ENCODE measurements at places on chromosomes 3 and 15. TPM values are rescaled to one million over a fixed set of nuclear protein-coding genes. Genes with fewer than 3 reads are reported as not detected.

GRCh38 chr3:79953591-79954101 is 185.8 kb upstream of the ROBO1 start:
- DNase-seq, result no peak

KLHL40 gene
- not detected for total RNA-seq

PGBD4 gene
- total RNA-seq, result 1.9 TPM

- no peak for DNase-seq
These were observed 62.2 kb downstream of the UMPS start for GRCh38 chr3:124792341-124793040.

EHHADH gene
- 2.8 TPM for total RNA-seq

DNA sequence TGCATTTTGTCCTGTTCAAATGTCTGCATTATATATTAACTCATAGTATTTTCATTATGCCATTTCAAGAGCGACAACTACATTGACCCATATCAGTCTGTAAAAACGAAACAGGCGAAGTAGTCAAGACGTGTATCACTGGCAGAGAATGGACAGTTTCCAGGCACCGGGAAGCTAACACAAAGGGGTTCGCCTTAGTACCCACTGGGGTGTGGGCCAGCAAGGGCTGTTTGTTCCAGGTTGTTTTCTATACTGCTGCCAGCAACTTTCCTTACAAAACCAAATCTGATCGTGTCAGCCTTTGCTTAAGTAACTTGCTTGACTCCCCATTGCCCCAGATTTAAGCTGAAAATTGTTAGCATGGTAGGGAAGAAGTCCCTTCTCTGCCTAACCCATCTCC is 87.1 kb downstream of the CGNL1 start:
- no peak for DNase-seq

RMDN3 gene
- 32.2 TPM for total RNA-seq

DNA sequence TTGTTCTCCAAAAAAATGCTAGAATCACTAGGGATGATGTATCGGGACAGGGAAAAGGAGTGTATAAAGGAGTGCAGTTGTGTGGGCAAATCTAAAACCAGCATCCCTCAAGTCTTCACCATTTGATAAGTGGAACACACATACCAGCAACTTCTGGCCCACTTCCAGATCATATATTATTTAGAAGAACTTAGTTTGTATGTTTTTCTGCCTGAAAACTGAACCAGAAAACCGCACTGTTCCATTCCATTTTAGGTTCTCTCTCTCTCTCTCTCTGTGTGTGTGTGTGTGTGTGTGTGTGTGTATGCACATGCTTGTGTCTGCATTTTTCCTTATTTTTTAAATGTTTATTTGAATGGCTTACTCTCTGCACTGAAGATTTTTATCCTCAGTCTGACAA is 93.5 kb downstream of the SERPINI1 start:
- no peak for DNase-seq

- no peak for DNase-seq
These were observed 20.2 kb downstream of the RAF1 start for GRCh38 chr3:12643724-12644123.

- DNase-seq, result no peak
These were observed 10.8 kb upstream of the VILL start for GRCh38 chr3:37979541-37980461.

DNA sequence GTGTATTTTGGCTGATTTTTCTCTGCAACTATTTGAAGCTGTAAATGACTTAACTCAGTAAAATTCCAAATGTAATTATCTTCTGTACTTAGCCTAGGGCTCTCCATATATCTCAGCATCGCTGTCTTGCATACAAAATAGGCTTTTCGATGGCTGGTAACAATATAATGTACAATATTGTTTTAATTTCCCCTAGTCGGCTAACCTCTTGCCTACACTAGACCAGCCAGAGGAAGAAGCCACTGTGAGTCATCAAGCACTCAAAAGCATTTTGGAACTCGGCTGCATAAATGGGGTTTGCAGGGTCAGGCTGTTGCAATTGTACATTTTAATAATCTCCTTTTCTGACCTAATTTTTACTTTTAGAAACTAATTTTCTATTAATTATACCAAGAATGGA is 583.8 kb downstream of the FOXP1 start:
- DNase-seq, result no peak

GRCh38 chr3:46289966-46290365 is 47.7 kb downstream of the CCR3 start:
- DNase-seq, result no peak

DNA sequence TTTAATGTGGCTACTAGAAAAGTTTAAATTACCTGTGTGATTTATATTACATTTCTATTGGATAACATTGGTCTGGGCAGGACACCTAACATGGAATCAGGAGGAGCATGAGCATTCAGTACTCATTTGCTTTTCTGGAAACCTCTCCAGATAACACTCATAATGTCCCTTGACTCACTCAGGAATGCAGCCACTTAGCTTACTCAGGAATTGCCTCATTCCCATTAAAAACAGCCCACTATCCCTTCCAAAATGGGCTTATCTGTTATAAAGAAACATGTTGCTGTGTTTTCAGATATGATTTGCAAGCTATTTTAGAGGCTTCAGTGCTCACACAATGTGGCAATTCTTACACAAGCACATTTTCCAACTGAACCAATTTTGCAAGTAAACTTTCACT is 17.1 kb downstream of the GBE1 start:
- DNase-seq, result no peak

DNA sequence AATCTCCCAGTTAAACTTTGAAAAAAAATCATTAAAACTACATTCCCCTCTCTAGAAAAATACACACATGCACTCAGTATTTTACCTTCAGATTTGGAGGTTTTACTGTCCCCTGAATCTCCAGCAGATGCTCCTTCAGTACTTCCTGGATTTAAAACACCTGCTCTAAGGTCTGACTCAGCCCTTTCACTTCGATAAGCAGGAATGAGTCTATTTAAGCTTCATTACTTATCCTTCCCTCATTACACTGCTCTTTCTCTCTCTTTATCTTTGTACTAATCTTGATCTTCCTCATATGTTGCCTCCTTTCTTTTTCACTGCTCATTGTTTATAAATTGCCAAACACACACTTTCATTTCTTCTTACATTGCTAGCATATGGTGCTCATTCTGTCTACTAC is 443.9 kb downstream of the DIPK2A start:
- no peak for DNase-seq

- no peak for DNase-seq
These were observed 1.2 kb downstream of the CCDC9B start for GRCh38 chr15:40339621-40339945.

DENND4A gene
- total RNA-seq, result 11.2 TPM

- no peak for DNase-seq
These were observed 1.5 kb downstream of the TMOD2 start for GRCh38 chr15:51752888-51753287.

CAMP gene
- total RNA-seq, result not detected

INKA1 gene
- 17.3 TPM for total RNA-seq

DNA sequence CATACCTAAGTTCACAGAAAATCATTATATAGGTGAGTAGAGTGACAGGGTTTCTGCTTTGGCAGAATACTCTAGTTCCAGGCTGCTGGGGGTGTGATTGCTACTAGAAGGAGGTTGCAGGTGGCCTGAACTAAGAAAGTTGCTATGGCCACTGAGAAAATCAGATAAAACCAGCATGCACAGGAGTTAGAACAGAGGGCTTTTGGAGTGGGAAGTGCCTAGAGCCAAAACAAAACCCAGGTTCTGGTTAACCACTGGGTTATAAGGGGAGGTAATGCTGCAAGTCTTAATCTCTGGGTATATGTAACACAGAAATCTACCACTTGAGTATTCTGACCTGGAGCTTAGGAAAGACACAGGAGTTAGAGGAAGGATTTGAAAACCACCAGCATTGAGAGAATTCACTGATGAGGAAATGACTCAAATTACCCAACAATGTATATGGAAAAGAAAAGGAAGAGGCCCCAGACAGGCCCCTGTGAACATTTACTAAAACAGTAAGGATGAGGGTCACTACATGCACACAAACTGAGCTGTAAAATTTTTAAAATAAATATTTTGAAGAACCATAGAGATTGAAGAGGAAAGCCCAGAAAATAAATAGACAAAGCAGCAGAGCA is 60.0 kb downstream of the PLOD2 start:
- no peak for DNase-seq

DNA sequence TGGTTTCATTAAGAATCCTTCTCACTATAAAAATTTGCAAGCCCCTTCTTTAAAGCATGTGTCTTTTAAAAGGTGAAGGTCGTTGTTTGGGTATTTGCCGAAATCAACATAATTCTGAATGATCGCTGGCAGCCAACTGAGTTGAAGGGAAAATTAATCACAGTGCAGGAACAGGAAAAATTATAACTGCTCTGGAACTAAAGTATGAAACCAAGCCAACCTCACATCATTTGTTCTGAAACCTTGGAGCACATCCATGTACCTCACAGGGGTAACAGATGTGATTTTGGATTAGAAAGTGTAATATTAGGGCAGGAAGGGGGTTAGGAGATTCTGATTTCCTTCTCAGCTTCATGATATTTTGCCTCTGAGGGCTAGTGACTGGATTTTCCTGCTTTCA is 52.2 kb upstream of the PTX3 start:
- DNase-seq, result no peak

GRCh38 chr15:51589881-51590568 is 32.5 kb downstream of the DMXL2 start:
- no peak for DNase-seq

GRCh38 chr15:44536302-44536961 is 515 bp upstream of the EIF3J start:
- peak; percentile 78 for DNase-seq

MIX23 gene
- total RNA-seq, result 60.1 TPM

DNA sequence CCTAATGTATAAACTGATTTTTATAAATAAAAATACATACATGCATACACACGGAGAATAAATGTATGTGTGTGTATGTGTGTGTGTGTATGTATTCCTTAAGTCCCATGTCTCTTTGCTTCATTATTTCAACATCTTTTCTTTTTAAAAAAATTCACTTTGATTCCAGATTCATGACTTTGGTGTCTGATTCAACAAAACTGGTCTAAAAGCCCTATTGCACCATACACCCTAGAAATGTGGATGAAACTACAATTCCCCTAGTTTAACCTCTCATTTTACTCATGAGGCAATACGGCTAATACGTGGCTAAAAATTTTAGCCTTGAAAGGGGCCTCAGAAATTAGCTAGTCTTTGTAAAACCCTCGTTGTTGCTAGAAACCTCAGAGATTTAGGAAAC is 228.1 kb downstream of the ADAMTS9 start:
- DNase-seq, result no peak

DNA sequence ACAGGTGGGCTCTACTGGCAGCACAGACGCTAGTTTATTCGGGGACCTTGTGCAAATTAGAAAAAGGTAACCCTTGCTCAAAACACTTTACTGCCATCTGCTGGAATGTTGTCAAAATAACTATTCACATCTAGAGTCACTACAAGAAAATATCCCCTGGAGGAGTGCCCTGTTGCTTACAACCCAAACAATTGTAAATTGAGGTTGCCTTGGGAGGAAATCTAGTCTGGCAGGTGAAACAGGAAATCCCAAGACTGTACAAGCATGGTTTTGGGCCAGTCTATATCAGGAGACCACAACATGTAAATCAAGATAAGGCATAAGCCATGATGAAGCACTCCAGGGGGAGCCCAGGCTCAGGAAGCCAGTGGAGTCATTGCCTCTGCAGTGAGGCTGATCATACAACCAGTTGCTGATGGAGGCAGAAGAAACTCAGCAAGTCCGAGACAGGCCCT is 136.8 kb upstream of the ACP3 start:
- no peak for DNase-seq

- DNase-seq, result no peak
These were observed 85.7 kb upstream of the UBE2E1 start for GRCh38 chr3:23720059-23720458.

DNA sequence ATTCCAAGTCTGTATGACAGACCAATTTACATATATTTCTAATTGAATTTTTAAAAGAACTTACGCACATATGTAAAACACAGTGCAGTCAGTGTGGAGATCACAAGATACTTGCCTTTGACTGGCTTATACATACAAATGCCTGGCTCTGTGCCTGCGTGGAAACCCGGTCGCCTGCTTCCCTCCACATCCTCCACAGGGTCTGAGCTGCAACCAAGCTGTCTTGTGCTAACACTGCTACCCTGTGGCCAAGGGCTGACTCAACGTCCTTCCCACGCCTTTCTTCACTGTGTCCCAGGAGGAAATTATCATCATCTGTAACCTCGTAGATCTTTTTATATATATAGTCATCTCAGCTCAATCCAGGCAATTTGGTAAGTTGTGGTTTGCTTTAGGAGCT is 117.0 kb downstream of the WNT7A start:
- no peak for DNase-seq

DNA sequence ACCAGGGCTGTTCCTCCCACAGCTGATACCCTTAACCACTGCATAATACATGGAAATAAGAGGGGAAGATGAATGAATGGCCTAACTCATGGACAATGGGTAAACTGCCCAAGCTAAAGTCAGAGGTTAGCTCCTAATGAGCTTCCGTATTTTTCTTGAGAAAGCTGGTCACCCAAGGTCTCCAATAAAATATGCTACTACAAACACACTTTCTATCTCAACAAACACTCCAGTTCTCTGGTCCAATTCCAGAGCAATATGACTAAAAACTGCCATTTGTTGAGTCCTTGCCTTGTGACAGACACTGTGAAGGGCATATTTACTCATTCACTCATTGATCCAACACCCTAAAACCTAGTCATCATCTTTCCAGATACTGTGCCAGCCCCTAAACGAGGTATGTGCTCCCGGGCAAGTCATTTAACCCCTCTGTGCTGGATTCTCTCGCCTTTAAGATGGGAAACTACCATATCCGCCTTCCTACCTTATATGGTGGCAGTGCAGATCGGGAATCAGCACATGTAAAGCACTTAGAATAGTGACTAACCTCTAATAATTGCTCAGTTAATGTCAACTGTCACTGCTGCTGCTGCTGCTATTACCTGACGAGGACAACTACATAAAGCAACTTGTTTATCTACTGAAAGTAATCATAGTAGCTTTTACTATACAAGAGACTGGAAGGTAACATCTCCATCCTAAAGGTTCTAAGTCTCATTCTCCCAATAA is 89.1 kb downstream of the XXYLT1 start:
- no peak for DNase-seq

GRCh38 chr3:141407047-141407446 is 38.7 kb downstream of the ZBTB38 start:
- DNase-seq, result no peak

EPB42 gene
- not detected for total RNA-seq

DNA sequence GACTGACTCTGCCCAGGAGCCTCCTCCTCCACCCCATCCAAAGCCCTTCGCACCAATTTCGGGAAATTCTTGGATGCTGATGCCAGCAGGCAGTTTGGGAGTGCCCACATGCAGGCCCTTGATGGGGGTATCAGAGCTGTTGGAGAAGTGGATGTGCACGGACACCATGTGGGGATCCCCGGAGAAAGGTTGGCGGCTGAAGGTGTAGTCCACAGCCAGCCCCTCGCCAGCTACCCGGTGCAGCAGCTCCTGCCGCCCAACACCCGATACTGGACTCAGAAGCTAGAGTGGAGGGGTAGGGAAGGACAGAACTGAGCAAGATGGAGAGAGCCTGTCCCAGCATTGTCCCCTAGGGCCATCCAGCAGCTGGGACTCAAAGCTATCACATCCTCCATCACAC is 15.5 kb upstream of the CPEB1 start:
- DNase-seq, result no peak

- no peak for DNase-seq
These were observed 203.3 kb downstream of the FEZF2 start for GRCh38 chr3:62169906-62170660.
